SJSA1 (cell line): ENCODE measurements at places on chromosomes 12 and 14. TPM values are rescaled to one million over a fixed set of nuclear protein-coding genes. Genes with fewer than 3 reads are reported as not detected.
A peak's percentile ranks its signal among the peaks of the same experiment; 100 is the strongest.

Gene SLC7A8
- 0.45 TPM in 1 of 2 replicates, not detected in the other for total RNA-seq

DNA sequence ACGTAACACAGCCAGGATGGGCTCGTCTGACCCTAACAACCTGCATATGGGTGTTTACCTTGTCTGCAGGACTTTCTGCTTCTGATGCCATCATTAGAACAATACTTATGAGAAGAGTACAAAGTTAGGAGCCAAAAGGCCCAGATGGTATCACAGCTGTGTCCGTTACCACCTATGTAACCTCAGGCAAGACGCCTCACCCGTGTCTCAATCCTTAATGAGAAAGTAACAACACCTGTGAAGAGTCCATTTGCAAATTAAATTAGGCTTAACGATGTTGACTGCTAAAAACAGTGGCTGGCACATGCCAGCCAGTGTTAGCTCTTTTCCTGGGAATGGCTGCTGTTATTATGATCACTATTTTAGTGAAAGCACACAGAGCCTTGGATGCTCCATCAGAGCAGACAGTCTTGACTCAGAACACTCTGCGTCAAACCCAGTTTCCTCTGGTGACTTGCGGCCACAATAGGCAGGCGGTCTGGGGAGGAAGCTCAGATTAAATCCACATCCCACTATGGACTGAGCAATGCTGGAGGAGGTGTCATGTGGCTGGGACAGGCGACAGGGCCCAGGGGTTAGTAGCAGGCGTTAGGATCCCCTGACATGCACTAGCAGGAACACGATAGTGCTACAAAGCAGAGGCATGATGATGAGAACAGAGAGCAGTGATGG lies 125.3 kb downstream of the SLC15A4 start:
- no peak overlapping the region for H3K27ac ChIP-seq
- H3K4me3 ChIP-seq: no peak overlapping the region
- H3K36me3 ChIP-seq: no peaks in the 10 kb centered on the region
- no peaks in the 10 kb centered on the region for H3K27me3 ChIP-seq
- DNase-seq: no peak

Gene MFAP5
- 1.7 and 2.3 TPM in 2 replicates for total RNA-seq

DNA sequence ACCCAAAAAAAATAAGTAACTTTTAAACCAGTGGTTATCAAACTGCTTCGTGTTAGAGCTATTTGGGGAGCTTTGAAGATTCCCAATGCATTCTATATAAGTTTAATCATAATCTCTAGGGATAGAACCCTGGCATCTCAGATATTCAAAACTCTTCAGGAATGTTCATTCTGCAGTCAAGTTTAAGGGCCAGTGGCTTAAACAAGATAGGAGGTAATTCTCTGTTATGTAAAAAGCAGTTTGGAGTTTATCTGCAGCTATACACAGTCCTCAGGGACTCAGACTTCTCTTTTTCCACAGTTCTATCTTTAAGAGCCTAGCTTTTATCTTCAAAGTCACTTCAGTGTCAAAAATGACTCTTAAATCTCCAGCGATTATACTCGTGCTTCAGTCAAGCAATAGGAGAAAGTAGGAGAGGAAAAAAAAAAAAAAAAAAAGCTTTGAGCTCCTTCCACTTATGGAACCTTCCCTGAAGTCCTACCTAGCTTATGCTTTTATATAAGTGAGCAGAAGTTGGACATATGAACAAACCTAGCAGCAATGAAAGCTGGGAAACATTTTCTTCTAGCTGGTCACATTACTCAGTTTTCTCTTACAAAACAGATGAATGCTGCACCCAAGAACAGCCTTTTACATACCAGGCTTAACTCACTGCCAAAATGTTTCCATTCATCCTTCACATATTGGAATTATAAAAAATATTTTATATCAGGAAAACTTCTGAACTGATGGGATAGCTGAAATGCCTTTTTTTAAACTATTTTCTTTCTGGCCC lies 302.8 kb downstream of the FSCB start:
- H3K4me3 ChIP-seq: no peak overlapping the region
- no peaks in the 10 kb centered on the region for H3K36me3 ChIP-seq
- no peaks in the 10 kb centered on the region for H3K4me1 ChIP-seq
- DNase-seq: peak; percentile 4
- H3K27ac ChIP-seq: no peak overlapping the region; the same call in 1 of the 2 replicates

DNA sequence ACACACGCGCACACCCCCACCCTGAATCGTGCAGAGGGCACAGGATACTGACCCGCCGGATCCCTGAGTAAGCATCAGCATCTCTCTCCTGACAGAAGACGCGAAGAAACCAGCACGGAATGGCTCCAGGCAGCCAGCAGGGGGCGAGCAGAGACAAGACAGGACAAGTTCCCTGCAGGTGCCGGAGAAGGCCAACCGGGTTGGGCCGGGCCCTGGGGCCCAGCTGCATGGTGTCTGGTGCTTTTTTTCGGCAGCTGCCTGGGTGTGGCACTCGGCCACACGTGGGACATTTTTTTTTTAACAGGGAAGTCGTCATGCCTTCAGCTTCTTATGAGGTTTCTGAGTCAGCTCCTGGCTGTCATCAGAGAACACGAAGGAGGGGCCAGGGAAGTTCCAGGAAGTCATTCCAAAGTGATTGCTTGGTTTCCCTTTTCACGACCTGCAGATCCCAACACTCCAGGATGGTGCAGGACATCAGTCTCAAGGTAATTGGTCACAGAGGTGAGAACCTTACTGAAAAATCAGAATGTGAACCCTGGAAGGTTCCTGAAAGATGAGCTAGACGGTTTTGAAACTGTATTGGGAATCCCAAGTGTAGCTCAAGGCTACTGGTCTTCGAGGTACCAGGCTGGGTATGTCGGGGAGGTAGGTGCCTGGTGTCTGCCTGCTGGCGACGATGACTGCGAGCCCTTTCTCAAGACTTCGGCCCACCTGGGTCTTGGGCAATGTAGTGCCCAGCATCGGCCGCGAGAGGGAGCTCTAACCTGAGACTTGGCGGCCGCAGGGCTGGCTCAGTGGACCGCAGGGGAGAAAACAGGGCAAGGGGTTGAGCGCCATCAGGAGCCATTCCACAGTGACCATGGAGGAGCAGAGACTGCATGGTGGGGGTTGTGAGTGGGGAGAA lies 190.8 kb upstream of the PRMT8 start:
- peak; percentile 83 for DNase-seq
- peaks cover 29% of the 10 kb centered on the region for H3K4me1 ChIP-seq
- no peaks in the 10 kb centered on the region for H3K36me3 ChIP-seq
- no peak overlapping the region for H3K4me3 ChIP-seq

Gene KRT79
- total RNA-seq: 0.08 and 1.1 TPM in 2 replicates

Gene LTB4R
- 0.81 and 2.1 TPM in 2 replicates for total RNA-seq

Gene DLGAP5
- total RNA-seq: 67.7 and 83.1 TPM in 2 replicates
